CD4-positive, CD25-positive, alpha-beta regulatory T cell (primary cell): ENCODE measurements at places on chromosomes 7 and 10. TPM values are rescaled to one million over a fixed set of nuclear protein-coding genes. Genes with fewer than 3 reads are reported as not detected.

DNA sequence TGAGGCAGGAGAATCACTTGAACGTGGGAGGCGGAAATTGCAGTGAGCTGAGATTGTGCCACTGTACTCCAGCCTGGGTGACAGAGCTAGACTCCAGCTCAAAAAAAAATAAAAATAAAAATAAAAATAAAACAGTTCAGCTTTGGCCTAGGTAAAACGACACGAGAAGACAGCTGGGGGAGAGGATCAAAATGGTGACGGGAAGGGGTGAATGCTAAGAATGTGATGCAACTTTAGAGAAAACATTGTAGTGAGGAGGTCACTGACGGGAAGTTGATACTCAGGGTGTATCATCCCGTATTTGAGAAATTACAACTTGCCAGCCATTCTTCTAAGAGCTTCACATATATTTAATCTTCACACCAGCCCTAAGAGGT, 1.1 kb downstream of the NDST2 start:
- H3K27me3 ChIP-seq, result no peaks in the 10 kb centered on the region
- peak overlapping the region; percentile 92 for H3K27ac ChIP-seq
- H3K36me3 ChIP-seq, result peaks cover 51% of the 10 kb centered on the region
- peaks cover 38% of the 10 kb centered on the region for H3K4me1 ChIP-seq
- peak; percentile 45 for DNase-seq

- H3K4me3 ChIP-seq, result peak overlapping the region; percentile 63
- no peaks in the 10 kb centered on the region for H3K27me3 ChIP-seq
- no peak for DNase-seq
These were observed 8.0 kb downstream of the HNRNPA2B1 start for GRCh38 chr7:26192485-26193087.

DNA sequence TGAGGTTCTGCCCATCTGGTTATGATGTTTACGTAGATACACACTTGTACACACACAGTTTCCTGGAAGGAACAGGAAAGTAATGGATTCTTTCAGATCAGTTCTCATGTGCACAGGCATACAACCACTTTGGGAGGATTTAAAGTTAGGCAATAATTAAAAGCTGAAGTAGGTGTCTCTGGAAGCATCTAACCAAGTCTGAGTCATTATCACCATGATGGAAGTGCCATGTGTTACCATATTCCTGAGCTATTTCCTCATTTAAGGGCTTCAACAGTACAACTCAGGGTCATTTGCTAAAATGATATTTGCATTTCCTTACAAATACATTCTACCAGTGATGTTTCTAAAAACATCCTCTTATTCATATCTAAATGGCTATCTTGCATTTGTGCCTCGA, 41.4 kb upstream of the BET1 start:
- no peak overlapping the region for H3K4me3 ChIP-seq
- H3K27me3 ChIP-seq, result no peaks in the 10 kb centered on the region
- H3K4me1 ChIP-seq, result no peaks in the 10 kb centered on the region
- H3K27ac ChIP-seq, result no peak overlapping the region
- H3K36me3 ChIP-seq, result no peaks in the 10 kb centered on the region
- DNase-seq, result no peak

DNA sequence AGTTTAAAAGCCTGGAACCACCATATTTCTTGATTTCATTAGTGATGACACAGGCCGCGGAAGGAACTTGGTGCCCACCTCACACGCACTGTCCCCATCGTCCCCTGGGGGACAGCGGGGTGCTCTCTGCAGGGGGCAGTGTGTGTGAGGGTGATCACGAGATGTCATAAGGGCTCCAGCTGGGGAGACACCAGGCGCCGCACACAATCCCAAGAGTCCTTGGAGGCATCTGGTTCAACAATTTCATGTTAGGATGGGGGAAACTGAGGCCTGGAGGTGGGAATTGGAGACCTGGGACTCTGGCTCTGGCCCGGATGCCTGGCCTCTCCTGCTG, 66.4 kb downstream of the ELFN1 start:
- no peaks in the 10 kb centered on the region for H3K36me3 ChIP-seq
- H3K27me3 ChIP-seq, result no peaks in the 10 kb centered on the region
- no peak overlapping the region for H3K27ac ChIP-seq
- peaks cover 15% of the 10 kb centered on the region for H3K4me1 ChIP-seq
- DNase-seq, result no peak
- H3K4me3 ChIP-seq, result no peak overlapping the region

DNA sequence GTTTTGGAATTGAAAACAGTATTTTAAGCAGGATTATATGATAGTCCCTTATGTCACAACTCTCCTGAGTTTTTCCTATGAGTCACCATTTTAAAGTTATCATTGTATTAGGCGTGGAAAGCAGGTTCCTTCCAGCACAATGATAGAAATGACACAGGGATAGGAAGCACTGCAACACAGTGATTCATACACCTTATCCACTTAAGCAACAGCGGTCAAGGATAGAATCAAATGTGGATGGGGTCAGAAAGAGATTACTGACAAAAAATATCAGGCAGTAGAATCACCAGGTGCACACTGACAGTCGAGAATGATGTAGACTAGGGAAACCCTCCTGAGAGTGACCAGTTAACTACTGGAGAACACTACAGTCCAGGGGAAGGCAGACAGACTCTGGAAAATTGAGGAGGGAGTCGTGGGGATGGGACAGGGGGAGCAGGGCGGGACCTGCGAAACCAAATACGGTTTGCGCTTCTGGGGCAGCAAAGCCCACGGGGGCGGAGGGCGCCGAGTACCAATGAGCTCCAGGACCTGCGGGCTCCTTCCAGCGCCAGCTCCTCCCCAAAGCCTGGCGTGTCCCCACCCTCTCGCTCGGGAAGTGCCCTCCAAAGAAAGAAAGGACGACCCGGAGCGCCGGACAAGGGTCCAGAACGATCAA, 479 bp downstream of the PNPLA8 start:
- H3K4me3 ChIP-seq, result peak overlapping the region; percentile 95
- H3K36me3 ChIP-seq, result peaks cover 3% of the 10 kb centered on the region

GRCh38 chr10:84551437-84552120, 223.2 kb downstream of the CCSER2 start:
- no peak overlapping the region for H3K27ac ChIP-seq
- no peak overlapping the region for H3K4me3 ChIP-seq
- no peaks in the 10 kb centered on the region for H3K36me3 ChIP-seq
- H3K27me3 ChIP-seq, result no peaks in the 10 kb centered on the region
- no peak for DNase-seq
- no peaks in the 10 kb centered on the region for H3K4me1 ChIP-seq

DNA sequence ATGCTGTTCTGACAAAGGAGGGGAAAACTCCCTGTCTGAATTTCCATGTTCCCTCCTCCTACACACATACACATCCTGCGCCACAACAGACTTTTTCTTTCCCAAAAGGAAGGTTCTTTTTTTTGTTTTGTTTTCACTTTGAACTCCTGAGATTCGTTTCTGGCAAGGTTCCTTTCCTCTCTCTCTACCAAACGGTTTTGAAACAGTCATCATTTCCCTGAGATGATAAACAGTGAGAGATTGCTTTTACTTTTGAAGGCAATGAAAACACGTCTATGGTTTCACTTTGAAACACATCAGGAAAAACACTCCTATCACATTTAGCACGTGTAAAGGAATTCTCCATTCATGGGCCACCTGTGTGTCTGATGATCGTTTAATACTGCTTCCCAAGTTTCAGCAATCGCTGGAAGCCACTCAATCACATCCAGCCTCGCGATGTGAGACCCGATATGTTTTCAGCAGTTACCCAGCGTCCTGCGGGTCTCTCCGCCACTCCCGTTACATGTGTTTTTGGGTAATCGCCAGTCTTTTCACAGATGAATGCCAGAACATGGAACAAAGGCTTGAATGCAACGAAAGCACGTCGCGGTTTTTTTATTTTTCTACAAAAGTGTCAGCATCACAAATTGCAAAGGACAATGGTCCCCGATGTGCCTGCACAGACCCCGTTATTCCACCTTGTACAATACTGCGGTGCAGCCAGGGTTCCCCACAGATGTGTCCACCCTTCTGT, 62.8 kb upstream of the CUX1 start:
- H3K4me1 ChIP-seq, result peaks cover 3% of the 10 kb centered on the region
- H3K4me3 ChIP-seq, result peak overlapping the region; percentile 85
- H3K36me3 ChIP-seq, result no peaks in the 10 kb centered on the region
- no peaks in the 10 kb centered on the region for H3K27me3 ChIP-seq
- no peak for DNase-seq
- H3K27ac ChIP-seq, result no peak overlapping the region

- DNase-seq, result no peak
- no peak overlapping the region for H3K4me3 ChIP-seq
- H3K27me3 ChIP-seq, result no peaks in the 10 kb centered on the region
These were observed 425.0 kb downstream of the HTR7 start for GRCh38 chr10:90432866-90433265.

GRCh38 chr7:38438970-38439369, 165.5 kb upstream of the TARP start:
- H3K4me3 ChIP-seq, result no peak overlapping the region
- H3K27ac ChIP-seq, result no peak overlapping the region
- no peak for DNase-seq
- no peaks in the 10 kb centered on the region for H3K4me1 ChIP-seq
- peaks cover 3% of the 10 kb centered on the region for H3K27me3 ChIP-seq

DNA sequence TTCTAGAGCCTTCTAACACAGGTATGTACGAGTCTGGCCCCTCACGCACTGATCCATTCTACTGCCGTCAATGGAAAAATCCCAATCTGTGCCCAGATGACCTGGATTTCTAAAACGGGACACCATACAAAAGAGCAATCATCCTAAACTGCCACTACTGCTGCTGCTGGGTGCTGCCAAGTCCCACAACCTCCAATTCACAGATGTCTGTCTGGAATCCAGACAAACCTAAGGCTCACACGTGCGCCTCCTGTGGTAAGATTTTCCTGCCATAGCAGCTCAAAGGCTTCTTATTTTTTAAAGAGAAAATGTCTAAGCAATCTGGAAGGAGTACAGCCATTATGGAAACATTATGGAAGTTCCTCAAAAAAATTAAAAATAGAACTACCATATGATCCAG, 40.9 kb downstream of the JCAD start:
- DNase-seq, result no peak
- no peaks in the 10 kb centered on the region for H3K36me3 ChIP-seq
- no peaks in the 10 kb centered on the region for H3K4me1 ChIP-seq
- H3K27ac ChIP-seq, result no peak overlapping the region
- no peak overlapping the region for H3K4me3 ChIP-seq

- H3K27ac ChIP-seq, result peak overlapping the region; percentile 65
- H3K27me3 ChIP-seq, result no peaks in the 10 kb centered on the region
- peaks cover 6% of the 10 kb centered on the region for H3K36me3 ChIP-seq
- no peak for DNase-seq
- peaks cover 18% of the 10 kb centered on the region for H3K4me1 ChIP-seq
These were observed 15.9 kb upstream of the KCNIP2 start for GRCh38 chr10:101859530-101859929.

GRCh38 chr10:43046288-43046991, 30.4 kb upstream of the RET start:
- no peak overlapping the region for H3K27ac ChIP-seq
- no peaks in the 10 kb centered on the region for H3K36me3 ChIP-seq
- no peaks in the 10 kb centered on the region for H3K4me1 ChIP-seq
- no peak for DNase-seq

- no peak overlapping the region for H3K4me3 ChIP-seq
- H3K27me3 ChIP-seq, result no peaks in the 10 kb centered on the region
- no peak overlapping the region for H3K27ac ChIP-seq
- H3K4me1 ChIP-seq, result no peaks in the 10 kb centered on the region
- no peaks in the 10 kb centered on the region for H3K36me3 ChIP-seq
These were observed 49.4 kb downstream of the PYROXD2 start for GRCh38 chr10:98365406-98366061.

DNA sequence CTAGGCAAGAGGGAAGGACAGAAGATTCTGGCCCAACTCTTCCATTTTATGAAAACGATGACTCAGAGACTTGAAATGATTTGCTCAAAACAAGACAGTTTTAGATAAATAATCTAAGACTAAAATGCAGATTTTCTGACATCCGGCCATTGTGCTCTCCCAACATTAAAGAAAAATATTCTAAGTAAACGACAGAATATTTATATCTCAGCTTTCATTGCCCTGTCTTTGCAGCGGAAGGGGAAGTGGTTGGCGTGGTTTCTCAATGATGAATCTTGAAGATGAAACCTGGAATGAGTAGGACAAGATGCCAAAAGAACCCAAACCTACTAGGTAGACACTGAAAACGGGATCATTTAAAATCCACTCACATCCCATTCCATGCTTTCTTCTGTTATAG, 28.9 kb upstream of the NPY start:
- peaks cover 5% of the 10 kb centered on the region for H3K4me1 ChIP-seq
- H3K36me3 ChIP-seq, result no peaks in the 10 kb centered on the region
- no peak overlapping the region for H3K4me3 ChIP-seq
- no peak overlapping the region for H3K27ac ChIP-seq

GRCh38 chr10:14532473-14533251, 201.9 kb upstream of the FRMD4A start:
- no peaks in the 10 kb centered on the region for H3K27me3 ChIP-seq
- H3K36me3 ChIP-seq, result peaks cover 63% of the 10 kb centered on the region
- H3K4me1 ChIP-seq, result peaks cover 84% of the 10 kb centered on the region
- DNase-seq, result no peak
- no peak overlapping the region for H3K4me3 ChIP-seq

DNA sequence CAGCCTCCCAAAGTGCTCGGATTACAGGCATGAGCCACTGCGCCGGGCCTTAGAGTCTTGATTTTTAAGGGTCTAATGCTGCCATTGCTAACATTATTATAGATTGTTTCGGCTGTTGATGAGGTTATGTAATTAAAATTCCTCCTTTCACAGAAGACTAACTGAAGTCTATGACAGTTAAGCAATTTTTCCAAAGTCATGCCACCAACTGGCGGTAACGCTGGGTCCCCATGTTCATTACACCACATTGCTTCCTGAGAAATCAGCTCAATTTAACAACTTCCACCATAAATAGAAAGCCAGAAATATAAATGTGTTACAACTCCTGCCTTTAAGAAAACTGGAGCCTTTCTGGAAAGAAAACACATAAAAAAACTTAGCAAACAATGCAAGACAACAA, 3.5 kb downstream of the ERLIN1 start:
- H3K4me1 ChIP-seq, result peaks cover 18% of the 10 kb centered on the region
- no peak overlapping the region for H3K27ac ChIP-seq
- H3K4me3 ChIP-seq, result no peak overlapping the region
- H3K27me3 ChIP-seq, result no peaks in the 10 kb centered on the region
- no peak for DNase-seq
- peaks cover 11% of the 10 kb centered on the region for H3K36me3 ChIP-seq

DNA sequence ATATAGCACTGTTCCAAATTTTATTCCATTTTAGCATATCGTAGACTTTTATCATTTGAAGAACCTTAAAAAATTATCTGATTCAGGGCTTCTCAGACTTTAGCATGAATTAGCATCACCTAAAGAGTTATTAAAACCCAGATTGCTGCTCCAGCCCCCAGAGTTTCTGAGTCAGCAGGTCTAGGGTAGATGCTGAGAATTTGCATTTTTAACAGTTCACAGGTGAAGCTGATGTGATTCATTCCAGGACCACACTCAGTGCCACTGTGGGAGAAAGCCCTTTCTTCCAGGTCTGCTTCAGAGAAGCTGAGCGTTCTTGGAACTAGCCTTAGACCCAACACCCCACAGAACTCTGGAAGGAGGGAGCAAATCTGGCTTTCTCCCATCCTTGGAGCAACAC, 174.1 kb upstream of the YAE1 start:
- no peaks in the 10 kb centered on the region for H3K4me1 ChIP-seq
- H3K27ac ChIP-seq, result no peak overlapping the region
- H3K4me3 ChIP-seq, result no peak overlapping the region
- no peak for DNase-seq

Gene HOXA4
- total RNA-seq, result not detected

Gene OPALIN
- not detected for total RNA-seq

Gene HMX2
- total RNA-seq, result not detected
